HepG2 (cell line): ENCODE measurements at places on chromosomes 16 and 17.

DNA sequence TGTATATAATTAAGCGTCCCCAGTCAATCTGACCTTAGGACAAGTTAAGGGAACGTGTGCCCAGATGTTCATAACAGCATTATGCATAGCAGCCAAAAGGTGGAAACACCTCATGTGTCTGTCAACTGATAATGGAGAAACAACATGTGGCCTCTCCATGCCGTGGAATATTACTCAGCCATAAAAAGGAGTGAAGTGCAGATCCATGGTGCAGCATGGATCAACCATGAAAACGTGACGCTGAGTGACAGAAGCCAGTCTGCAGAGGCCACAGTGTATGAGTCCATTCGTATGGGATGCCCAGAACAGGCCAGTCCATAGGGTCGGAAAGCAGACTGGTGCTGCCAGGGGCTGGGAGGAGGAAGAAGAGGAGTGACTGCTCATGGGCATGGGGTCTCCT, 161.0 kb upstream of the CIBAR2 start:
- no peak for DNase-seq

DNA sequence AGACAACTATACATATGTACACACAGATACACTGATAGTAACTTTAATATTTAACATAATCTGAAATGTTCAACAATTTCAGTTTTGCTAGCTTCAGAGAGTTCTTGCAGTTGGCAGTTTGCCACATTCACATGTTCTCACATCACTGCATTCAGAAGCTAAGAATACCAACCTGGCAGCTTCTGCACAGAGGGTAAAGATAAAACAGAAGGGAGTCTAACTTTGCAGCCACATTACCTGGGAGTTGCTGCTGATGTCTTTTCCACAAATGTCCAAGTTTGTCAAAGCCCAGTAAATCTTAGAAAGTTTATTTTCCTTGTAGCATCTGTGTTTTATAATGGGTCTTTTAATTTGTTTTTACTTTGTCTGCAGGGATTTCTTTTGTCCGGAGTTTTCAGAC, 332.0 kb downstream of the BCAS3 start:
- DNase-seq: no peak

DNA sequence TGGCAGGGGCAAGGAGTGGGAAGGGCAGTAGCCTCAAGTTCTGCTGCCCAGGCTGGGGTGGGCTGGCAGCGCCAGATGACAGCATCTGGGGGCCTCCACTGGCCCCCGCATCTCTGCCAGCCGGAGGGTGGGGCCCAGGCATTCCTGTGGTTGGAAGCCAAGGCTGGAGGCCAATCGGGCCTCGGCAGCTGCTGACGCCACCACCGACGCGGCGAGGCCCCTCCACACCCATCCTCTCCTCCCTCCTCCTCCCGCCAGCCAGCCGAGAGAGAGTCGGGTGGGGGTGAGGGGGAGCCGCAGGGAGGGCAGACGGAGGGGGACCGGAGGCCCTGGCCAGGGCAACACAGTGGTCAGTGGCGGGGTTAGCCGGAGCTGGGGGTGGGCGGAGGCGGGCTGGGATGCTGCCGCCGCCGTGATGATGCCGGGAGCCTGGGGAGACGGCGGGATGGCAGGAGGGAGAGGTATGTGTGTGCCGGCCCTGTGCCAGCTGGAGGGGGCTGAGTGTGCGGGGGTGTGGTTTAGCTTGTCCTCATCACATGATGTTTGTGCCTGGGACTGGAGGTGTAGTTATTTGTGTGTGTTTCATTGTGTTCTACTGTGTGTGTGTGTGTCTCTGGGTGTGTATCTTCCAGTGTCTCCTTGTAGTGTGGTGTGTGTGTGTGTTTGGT, 36.6 kb downstream of the ARHGAP23 start:
- DNase-seq: no peak

- DNase-seq: no peak
Observed at GRCh38 chr16:50369133-50369804, 481 bp upstream of the BRD7 start.

DNA sequence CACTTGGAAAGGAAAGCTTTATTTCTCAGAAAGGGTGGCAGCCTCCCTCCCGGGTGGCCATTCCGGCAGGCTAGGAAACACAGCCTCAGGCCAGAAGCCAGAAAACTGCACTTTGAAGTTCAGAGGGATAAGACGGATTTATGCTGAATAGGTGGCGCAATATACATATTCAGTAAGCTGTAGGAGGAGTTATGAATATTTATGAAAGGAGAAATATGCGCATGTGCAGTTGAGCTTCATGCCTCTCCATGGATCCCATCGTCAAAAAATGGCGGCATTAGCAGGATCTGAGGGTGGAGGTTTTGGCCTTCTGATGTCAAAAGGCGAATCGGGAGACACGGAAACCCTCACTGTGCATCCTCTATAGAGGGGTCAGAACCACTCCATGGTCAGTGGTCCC, 82.3 kb downstream of the KATNIP start:
- DNase-seq: no peak

DNA sequence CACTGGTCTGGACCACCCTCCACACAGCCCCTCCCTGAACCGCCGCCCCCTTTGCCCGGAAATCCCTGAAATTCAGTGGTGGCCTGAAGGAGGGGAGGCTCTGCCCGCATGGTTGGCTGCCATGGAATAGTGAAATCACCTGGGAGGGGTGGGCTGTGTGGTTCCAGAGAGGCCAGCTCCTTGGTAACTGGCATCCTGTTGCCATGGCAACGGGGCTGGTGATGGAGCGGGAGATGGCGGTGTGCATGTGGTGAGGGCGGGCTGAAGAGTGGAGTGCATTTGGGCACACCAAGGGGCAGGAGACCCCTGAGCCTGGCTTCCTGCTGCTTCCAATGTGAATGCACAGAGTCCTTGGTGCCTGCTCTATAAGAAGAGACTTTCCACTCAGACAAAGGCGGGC, 2.4 kb downstream of the EFNB3 start:
- no peak for DNase-seq

DNA sequence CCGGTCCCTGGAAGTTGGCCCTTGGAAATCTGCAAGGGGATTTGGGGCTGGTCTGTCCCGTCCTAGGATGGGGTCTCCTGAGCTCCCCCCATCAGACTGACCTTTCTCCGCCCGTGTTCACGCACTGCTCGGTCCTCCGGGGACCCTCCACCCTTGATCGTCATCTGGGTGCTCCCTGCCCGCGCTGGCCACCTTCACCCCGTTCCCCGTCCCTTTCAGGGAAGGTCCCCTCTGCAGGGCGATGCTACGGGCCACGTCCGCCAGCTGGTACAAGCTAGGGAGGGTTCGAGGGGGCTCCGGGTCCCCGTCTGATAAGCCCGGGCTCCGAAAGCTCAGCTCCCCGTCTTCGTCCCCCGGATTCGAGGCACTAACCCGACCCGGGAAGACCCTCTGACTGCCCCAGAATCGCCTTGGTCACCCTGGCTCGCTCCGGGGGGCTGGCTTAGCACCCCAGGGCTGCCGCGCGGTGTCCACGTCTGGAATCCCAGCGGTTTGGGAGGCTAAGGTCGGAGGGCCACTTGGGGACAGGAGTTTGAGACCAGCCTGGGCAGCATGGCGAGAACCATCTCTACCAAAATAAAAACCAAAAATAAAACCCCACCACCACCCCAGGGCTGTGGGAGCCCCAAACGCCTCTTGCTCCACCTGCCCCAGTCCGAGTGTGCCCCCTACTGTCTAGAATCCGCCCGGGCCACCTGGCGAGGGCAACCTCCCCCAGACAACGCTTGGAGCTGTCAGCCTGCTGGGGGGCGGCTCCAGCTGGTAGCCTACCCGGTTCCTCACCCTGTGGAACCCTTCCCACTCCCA, 1.1 kb upstream of the SLC43A2 start:
- DNase-seq: no peak

DNA sequence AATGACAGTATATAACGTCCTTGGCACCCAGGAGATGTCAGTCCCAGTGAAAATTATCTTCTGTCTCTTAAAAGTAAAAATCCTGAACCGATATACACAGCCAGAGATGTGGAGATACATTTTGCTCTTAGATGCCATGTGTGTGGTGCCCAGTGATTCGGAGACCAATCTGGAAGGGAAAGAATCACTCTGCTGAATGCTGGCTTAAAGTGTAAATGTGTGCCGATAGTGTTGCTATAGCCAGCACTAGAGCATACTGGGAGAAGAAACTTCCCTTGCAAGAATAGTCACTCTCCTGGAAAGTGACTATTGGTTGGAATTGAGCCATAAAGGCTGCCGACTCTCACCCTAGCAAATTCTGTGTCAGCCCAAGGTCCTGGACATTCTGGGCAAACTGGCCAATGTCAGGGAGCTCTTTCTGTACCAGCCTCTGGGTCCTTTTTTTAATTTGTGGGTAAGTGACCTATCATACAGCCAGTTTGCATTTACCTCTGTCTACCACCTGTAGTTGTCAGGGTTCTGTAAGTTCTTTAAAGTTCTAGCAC, 44.2 kb upstream of the HNF1B start:
- no peak for DNase-seq

DNA sequence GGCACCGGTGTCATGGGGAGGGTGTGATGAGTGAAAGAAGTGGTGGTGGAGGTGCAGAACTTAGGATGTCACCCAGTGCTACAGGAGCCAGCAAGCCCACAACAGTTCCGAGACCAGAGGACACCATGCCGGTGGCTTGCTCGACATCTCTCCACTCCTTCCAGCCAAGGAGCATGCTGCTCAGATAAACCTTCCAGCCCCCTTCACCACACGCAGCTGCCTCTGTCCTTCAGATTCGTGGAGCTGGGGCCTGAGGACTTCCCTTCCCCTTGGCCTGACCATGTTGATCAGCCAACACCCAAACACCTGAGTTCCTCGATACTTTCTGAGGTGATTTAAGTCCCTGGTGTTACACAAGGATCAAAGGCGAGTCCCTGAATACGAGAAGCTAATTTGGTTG, 188.8 kb upstream of the FOXF1 start:
- DNase-seq: no peak

DNA sequence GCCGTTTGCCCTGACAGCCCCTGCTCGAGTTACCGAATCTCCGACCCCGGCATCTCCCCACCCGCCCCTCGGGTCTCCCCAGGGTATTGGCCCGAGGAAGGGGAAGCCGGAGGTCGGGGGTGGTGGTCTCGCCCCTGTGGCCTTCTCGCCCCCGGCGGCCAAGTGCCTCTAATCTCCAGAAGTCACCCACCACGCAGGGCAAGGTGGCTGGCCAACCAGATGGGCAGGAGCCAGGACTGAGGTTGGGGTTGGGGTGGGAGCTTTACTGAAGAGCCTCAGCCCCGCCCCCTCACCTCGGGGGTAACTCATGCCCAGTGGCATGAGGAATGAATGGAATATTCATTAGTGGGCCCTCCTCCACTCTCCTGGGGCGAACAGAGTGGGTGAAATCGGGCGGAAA, 637 bp downstream of the DHRS11 start:
- no peak for DNase-seq

GRCh38 chr17:76199469-76199868, 40.8 kb downstream of the RNF157 start:
- DNase-seq: no peak

- no peak for DNase-seq
Observed at GRCh38 chr17:17937201-17937853, 34.9 kb downstream of the TOM1L2 start.

DNA sequence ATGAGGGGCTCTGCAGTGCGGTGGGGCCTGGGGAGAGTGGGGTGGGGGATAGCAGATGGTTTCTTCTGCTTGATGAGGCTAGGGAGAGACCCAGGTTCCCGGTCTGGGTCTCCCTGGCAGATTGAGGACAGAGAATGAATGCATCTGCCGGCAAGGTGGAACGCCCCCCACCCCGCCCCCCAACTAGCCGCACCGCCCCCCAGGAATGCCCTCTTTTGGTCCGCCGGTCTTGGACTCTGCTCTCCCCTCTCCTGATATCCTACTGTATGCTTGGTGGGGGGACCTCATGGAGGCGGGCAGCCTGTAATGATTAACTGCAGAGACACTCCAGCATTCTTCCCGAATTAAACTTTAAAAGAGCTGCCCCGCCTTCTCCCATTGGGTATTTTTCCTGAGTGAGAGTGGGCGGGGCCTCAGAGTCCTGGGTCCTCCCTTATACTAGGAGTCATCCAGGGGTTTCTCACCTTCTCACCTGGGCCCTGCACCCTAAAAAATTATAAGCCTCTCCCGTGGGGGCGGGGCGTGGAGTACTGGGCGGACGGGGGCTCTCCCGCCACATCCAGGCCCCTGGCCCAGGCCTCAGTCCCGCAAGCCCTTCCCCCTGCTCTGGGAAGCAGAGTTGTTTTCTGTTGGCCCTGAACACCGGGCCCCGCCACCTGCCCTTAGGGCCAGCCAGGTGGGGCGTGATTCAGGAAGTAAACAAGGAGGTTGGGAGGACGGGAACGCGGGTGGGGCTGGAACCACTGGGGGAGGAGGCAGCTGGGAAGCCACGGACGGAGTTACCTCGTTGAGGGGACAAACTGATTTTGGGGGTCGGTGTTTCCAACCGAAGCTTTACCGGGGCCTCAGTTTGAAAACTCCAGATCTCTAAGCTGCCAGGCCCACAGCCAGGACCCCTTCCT, 1.5 kb downstream of the GRB7 start:
- peak; percentile 100 for DNase-seq

DNA sequence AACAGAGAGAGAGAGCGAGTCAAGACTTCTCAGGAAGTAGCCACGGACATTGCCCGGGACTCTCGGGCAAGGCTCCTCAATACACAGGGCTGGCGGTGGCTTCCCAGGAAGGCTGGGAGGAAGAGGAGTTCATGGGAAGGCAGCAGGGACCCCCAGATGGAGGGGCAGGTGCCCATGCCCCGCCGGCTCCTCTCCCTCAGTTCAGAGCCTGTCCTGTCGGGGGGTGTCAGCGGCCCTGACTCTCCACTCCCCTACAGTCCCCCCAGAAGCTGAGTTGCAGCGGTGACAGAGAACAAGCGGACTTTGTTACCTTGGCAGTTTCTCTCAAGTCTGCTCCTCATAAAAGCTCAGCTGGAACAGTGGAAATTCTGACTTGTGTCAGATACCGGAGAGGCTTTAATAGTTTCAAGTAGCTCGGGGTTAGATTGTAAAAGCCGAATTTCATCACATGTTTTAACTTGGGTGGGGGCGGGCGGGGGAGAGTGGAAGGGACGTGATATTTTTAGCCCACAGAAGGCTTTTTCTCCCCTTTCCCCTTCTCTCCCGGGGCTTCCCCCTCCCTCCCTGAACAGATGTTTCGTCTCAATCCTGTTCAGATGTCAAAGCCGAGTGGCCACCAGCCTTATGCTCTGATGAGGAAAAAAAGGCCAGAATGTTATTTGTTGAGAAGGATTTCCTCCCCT, 65.2 kb downstream of the NKD1 start:
- no peak for DNase-seq

GRCh38 chr16:11986521-11987057, 10.1 kb downstream of the SNX29 start:
- DNase-seq: no peak

DNA sequence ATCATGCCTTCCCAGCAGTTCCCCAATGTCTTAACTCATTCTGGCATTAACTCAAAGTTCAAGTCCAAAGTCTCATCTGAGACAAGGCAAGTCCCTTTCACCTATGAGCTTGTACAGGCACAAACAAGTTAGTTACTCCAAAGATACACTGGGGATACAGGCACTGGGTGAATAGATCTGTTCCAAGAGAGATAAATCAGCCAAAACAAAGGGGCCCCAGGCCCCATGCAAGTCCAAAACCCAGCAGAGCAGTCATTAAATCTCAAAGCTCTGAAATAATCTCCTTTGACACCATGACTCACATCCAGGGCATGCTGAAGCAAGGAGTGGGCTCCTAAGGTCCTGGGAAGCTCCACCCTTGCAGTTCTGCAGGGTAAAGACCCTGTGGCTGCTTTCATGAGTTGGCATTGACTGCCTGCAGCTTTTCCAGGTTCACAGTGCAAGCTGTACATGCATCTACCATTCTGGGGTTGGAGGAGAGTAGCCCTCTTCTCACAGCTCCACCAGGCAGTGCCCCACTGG, 332.2 kb upstream of the KIF2B start:
- DNase-seq: no peak

GRCh38 chr17:5121186-5121841, 5.5 kb downstream of the USP6 start:
- DNase-seq: no peak
